ENCODE measurements at places on chromosomes 4 and X. TPM values are rescaled to one million over a fixed set of nuclear protein-coding genes. Genes with fewer than 3 reads are reported as not detected.

Gene EVC
- 3.6 TPM for total RNA-seq

DNA sequence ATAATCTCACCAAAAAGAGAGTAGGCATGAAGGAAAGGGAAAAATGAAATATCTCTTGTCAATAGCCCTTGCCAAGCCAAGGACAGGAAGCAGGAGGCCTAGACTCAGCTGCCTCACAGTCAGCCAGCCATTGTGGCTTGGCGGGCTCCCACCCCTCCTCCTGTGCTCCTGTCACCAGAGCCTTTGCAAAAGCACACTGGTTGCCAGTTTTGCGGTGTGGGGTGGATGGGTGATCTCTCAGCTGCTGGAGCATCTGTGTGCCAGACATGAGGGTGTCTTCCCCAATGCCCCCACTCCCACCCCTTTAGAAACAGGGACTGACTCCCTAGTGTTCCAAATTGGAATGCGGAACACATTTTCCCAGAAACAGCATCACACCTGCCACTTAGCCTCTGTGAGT lies 26.1 kb downstream of the ARHGEF6 start:
- DNase-seq: peak; percentile 8

GRCh38 chrX:114583646-114584374 lies at the start of gene HTR2C:
HTR2C (plus strand) TSS chrX:114584086; CDS start chrX:114726937, 142,851 bp downstream.
- DNase-seq: peak; percentile 45

GRCh38 chr4:26522478-26522877 lies 32.2 kb upstream of the CCKAR start:
- DNase-seq: no peak

All from neural progenitor cell (in vitro differentiated cells).